IMR-90 (cell line): ENCODE measurements at places on chromosomes 16 and 17. TPM values are rescaled to one million over a fixed set of nuclear protein-coding genes. Genes with fewer than 3 reads are reported as not detected.

Gene MYO18A
- 39.1 and 40.0 TPM in 2 replicates for total RNA-seq

Gene TPSAB1
- total RNA-seq: not detected in 2 replicates

Gene CACNG3
- total RNA-seq: not detected in 2 replicates

Gene TRIM16
- 50.3 and 52.5 TPM in 2 replicates for total RNA-seq

Gene TBX21
- not detected in 2 replicates for total RNA-seq

Gene ABCC11
- under 0.01 and 0.18 TPM in 2 replicates for total RNA-seq

Gene ABCA6
- under 0.01 TPM in 2 replicates for total RNA-seq

Gene CNGB1
- total RNA-seq: not detected in 2 replicates

Gene TMIGD1
- not detected in 2 replicates for total RNA-seq

Gene SCRN2
- total RNA-seq: 14.7 and 17.2 TPM in 2 replicates

Gene CCL4
- total RNA-seq: not detected in 2 replicates

Gene WDR59
- 23.9 and 29.4 TPM in 2 replicates for total RNA-seq

Gene PYY
- total RNA-seq: not detected in 2 replicates

Gene CLEC19A
- total RNA-seq: not detected in 2 replicates

Gene PPL
- 0.28 and 0.36 TPM in 2 replicates for total RNA-seq

Gene C16orf74
- 4.5 and 5.0 TPM in 2 replicates for total RNA-seq

Gene DNAI2
- not detected in 2 replicates for total RNA-seq

Gene ZFHX3
- total RNA-seq: 1.4 and 2.2 TPM in 2 replicates

Gene CDH13
- total RNA-seq: 45.8 and 74.7 TPM in 2 replicates

Gene DLX3
- not detected in 2 replicates for total RNA-seq

Gene KLHL10
- under 0.01 and 0.18 TPM in 2 replicates for total RNA-seq

Gene PPP1R27
- total RNA-seq: not detected in 2 replicates

Gene DGKE
- 4.7 and 5.0 TPM in 2 replicates for total RNA-seq

Gene CFAP97D1
- total RNA-seq: under 0.01 TPM in 1 of 2 replicates, not detected in the other

Gene G6PC1
- total RNA-seq: not detected in 2 replicates

Gene CDH3
- total RNA-seq: not detected in 2 replicates
